ENCODE measurements at places on chromosomes 11 and 22. TPM values are rescaled to one million over a fixed set of nuclear protein-coding genes. Genes with fewer than 3 reads are reported as not detected.

Gene SGSM1
- total RNA-seq = 0.09 TPM

GRCh38 chr11:118633979-118634378 lies 26.6 kb downstream of the PHLDB1 start:
- peaks cover 3% of the 10 kb centered on the region for H3K27me3 ChIP-seq
- no peak overlapping the region for H3K4me3 ChIP-seq

DNA sequence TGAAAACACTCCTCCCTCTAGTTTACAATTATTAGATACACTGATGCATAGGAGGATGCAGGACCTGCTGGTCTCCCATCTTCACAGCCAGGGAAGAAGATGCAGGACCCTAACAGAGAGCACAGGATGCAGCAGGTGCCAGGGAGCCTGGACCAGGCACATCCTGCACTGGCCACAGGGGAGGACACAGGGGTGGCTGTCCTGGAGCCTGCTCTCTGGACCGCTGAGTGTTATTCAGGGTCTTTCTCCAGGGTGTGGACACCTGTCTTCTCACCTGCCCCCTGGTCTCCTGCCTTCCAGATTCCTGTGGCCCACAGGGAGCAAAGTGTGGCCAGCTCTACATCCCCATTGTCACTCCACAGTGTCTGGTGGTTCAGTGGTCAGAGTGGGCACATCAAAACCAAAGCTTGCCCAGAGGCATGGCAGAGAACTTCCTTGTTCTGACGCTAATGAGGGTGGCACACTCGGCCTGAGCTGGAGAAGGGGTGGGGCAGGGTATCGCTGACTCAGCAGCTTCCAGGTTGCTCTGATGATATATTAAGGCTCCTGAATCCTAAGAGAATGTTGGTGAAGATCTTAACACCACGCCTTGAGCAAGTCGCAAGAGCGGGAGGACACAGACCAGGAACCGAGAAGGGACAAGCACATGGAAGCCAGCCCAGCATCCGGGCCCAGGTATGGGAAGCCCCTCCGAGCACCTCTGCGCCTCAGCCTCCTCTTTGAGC lies at the start of gene APOBEC3A:
TSS of gene APOBEC3A (plus strand) at position 564 of the 725 bp plus-strand sequence. CDS start at position 647, 83 bp downstream.
- H3K4me3 ChIP-seq = no peak within 1 kb of the TSS
- peak within 1 kb of the TSS; percentile 61 for H3K27ac ChIP-seq
- no peak for DNase-seq
- H3K4me1 ChIP-seq = peaks cover 58% of the 10 kb centered on the region
- H3K27me3 ChIP-seq = peaks cover 6% of the 10 kb centered on the region
- H3K36me3 ChIP-seq = no peaks in the 10 kb centered on the region

Gene WBP2NL
- total RNA-seq = 0.91 TPM

Gene GPHA2
- total RNA-seq = not detected

DNA sequence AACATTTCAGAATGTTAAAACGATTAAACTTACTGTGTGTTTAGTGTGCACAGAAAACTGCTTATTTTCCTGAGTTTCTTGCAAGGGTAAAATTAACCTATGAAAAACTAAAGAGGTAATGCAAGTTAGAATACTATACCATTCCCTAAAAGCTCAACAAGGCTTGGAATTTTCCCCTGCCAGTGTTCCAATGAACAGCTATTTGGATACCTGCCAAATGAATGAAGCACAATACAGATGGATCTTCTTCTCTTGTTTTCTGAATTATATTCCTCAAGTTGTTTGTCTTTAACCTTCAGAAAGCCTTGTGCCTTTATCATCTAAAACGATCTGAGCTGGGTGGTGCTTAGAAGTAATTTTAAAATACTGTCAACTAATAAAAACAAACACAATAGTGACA lies 204.5 kb downstream of the LRRC4C start:
- H3K27me3 ChIP-seq = no peaks in the 10 kb centered on the region
- no peak for DNase-seq
- H3K27ac ChIP-seq = no peak overlapping the region

Gene OR8D2
- not detected for total RNA-seq

GRCh38 chr11:107821199-107821927 lies 37.2 kb downstream of the SLC35F2 start:
- H3K27ac ChIP-seq = no peak overlapping the region
- no peaks in the 10 kb centered on the region for H3K27me3 ChIP-seq

DNA sequence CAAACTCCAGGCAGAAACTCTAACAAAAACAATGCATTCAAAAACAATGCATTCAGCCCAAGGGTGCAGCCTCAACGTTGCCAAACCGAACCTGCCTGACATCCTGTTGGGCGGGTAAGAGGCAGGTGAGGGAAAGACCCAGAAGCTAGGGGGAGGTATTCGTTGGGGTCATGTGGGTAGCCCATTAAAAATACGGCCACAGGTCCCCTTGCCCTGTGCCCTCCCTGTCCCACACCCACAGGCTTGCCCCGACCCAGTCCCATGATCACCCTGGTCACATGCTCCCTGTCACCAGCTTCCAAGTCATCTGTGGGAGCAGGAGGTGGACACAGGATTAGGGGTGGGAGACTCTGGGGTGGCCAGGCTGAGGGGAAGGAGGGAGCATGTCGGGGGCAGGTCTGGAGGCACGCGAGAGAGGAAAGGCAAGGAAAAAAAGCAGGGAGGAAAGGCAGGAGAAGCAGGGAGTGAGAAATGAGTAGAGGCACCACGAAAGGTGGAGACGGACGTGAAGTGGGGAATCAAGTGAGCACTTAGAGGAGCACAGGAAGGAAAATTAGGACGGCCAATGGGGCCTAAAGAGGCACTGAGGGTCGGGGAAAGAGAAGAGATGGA lies 683 bp downstream of the PLA2G6 start:
- H3K27ac ChIP-seq = peak overlapping the region; percentile 100
- H3K4me3 ChIP-seq = peak overlapping the region; percentile 100
- H3K27me3 ChIP-seq = peaks cover 4% of the 10 kb centered on the region
- H3K36me3 ChIP-seq = peaks cover 2% of the 10 kb centered on the region
- peaks cover 63% of the 10 kb centered on the region for H3K4me1 ChIP-seq

Gene MS4A7
- not detected for total RNA-seq

- peaks cover 10% of the 10 kb centered on the region for H3K27me3 ChIP-seq
- no peaks in the 10 kb centered on the region for H3K36me3 ChIP-seq
- no peak for DNase-seq
- no peak overlapping the region for H3K27ac ChIP-seq
These were observed 40.8 kb upstream of the E2F8 start for GRCh38 chr11:19281555-19281954.

DNA sequence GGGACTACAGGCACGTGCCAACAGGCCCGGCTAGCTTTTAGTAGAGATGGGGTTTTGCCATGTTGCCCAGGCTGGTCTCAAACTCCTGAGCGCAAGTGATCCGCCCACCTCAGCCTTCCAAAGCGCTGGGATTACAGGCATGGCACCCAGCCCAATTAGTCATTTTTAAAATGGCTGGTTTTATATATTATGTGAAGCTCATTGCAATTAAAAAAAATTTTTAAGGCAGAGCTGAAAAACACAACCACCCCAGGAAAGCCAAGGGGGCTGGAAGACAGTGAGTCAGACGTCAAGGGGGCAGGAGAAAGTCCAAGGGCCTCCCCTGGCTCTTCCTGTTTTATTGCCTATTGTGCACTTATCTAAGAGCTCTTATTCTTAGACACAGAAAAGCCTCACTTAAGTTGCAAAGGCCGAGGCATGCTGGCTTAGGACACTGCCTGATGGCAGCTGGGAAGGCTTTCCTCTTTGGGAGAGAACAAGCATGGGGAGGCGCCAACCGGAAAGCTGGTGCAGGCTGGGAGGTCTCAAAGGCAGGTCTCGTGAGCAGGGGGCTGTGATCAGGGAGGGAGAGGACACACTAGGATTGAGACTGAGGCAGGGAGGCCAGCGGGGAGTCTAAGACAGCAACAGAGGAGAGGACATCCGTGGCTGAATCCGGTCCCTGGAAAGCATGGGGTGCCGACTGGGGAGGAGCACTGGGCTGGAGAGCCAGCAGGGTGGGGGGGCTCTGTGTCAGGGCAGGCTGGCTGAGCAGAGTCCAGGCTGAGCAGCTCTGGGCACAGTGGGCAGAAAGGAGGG lies 11.1 kb upstream of the OSM start:
- H3K27ac ChIP-seq = no peak overlapping the region
- H3K36me3 ChIP-seq = peaks cover 14% of the 10 kb centered on the region
- H3K27me3 ChIP-seq = no peaks in the 10 kb centered on the region
- no peak for DNase-seq
- H3K4me1 ChIP-seq = peaks cover 70% of the 10 kb centered on the region

Gene FIBIN
- not detected for total RNA-seq

Gene SYNGR1
- 4.2 TPM for total RNA-seq

GRCh38 chr11:15911377-15912044 lies 444.8 kb downstream of the SOX6 start:
- H3K27me3 ChIP-seq = no peaks in the 10 kb centered on the region
- DNase-seq = no peak
- no peak overlapping the region for H3K27ac ChIP-seq
- no peaks in the 10 kb centered on the region for H3K36me3 ChIP-seq
- no peak overlapping the region for H3K4me3 ChIP-seq

Gene IGF2
- not detected for total RNA-seq

GRCh38 chr11:43298397-43298796 lies 13.4 kb upstream of the API5 start:
- no peak overlapping the region for H3K4me3 ChIP-seq
- H3K4me1 ChIP-seq = no peaks in the 10 kb centered on the region
- H3K36me3 ChIP-seq = peaks cover 2% of the 10 kb centered on the region
- DNase-seq = no peak
- H3K27ac ChIP-seq = no peak overlapping the region

- H3K4me3 ChIP-seq = peak overlapping the region; percentile 37
- H3K27me3 ChIP-seq = no peaks in the 10 kb centered on the region
- peak overlapping the region; percentile 84 for H3K27ac ChIP-seq
- H3K4me1 ChIP-seq = peaks cover 33% of the 10 kb centered on the region
- H3K36me3 ChIP-seq = peaks cover 12% of the 10 kb centered on the region
These were observed 22.2 kb upstream of the BIRC3 start for GRCh38 chr11:102295045-102295444.

Gene CDON
- 1.5 TPM for total RNA-seq

DNA sequence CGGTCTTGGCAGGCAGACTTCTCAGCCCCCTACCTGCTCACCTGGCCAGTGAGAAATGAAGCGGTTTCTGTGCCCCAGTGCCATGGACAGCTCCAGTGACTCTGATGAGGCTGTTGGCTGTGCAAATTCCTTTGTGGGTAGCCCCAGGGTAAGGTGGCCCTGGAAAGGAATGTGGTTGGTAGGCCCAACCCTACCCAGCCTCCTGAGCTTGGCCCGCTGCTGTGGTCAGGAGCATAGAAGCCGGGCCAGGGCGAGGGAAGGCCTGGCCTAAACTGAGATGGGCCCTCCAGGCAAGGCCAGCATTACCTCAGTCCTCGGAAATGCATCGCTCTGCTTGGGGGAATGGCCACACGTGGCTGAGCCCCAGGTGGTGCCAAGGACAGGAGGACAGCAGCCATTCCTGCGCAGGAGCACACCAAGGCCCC lies 16.9 kb downstream of the DAGLA start:
- no peak overlapping the region for H3K27ac ChIP-seq
- no peak overlapping the region for H3K4me3 ChIP-seq
- H3K27me3 ChIP-seq = peaks cover 13% of the 10 kb centered on the region
- DNase-seq = no peak

DNA sequence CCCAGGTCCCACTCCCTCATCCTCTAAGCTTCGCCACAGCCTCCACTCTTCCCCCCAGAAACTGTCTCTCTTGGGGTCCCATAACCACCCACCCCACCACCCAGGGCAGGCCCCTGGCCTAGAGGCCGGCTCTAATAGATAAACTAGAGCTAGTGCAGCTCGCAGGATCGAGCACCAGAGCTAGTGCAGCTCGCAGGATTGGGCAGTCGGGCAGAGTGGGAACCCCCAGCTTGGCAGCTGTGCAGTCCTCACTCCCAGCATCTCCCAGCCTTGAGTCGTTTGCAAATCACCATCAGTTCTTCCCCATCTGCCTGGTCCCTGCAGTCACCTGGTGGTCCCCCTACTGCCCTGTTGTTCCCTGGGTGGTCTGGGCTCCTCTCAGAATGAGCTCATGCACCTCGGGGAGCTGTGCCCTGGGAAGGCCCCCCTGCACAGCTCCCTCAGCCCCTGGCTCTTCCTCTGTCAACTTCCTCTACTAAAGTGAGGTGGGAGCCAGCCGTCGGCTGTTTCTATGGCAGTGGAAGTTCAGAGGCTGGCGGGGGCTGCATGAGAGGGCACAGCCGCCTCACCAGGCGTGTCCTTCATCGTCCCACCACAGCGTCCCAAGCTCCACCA lies 15.5 kb upstream of the SHANK2 start:
- H3K27me3 ChIP-seq = peaks cover 2% of the 10 kb centered on the region
- H3K4me1 ChIP-seq = no peaks in the 10 kb centered on the region
- DNase-seq = peak; percentile 8
- H3K27ac ChIP-seq = no peak overlapping the region
- H3K4me3 ChIP-seq = no peak overlapping the region
- no peaks in the 10 kb centered on the region for H3K36me3 ChIP-seq

Gene CDC45
- total RNA-seq = 104 TPM

Gene HBD
- not detected for total RNA-seq

- H3K27me3 ChIP-seq = no peaks in the 10 kb centered on the region
- DNase-seq = no peak
- H3K4me3 ChIP-seq = no peak overlapping the region
- no peak overlapping the region for H3K27ac ChIP-seq
These were observed 412.3 kb upstream of the CHORDC1 start for GRCh38 chr11:90635151-90635550.

DNA sequence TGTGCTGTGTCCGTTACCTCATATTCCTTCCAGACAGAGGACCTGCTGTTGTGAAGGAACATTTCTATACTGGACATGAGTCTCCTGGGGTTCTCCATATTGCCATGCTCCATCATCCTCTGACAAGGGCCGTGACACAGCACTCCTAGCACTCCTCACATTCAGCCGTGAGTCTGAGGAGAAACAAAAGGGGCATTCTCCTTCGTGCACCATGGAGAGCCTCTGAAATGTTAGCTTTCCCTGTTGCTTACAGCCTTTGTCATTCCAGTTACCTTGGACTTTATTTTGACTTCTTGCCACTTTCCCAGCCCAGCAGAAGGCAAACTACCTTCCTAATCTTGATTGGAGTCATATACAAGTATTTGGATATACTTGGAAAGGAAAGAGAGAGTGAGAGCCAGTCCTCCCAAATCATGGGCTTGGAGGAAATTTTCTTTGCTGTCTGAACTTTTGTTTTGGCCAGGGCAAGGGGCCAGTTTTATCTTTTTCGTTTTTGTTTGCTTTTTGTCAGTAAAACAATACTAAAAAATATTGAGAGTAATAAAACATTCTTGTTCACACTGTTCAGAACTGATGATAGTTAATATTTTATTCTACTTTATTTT lies 29.1 kb upstream of the TECTA start:
- H3K27ac ChIP-seq = no peak overlapping the region
- H3K4me1 ChIP-seq = no peaks in the 10 kb centered on the region
- H3K27me3 ChIP-seq = no peaks in the 10 kb centered on the region
- H3K36me3 ChIP-seq = peaks cover 21% of the 10 kb centered on the region
